NCI-H524 (cell line): ENCODE measurements at places on chromosomes 6 and 20.

- DNase-seq, result no peak
Measured at GRCh38 chr20:38344107-38344701, 2.1 kb upstream of the LBP start.

GRCh38 chr6:27422651-27423332 lies 34.2 kb downstream of the ZNF391 start:
- no peak for DNase-seq

DNA sequence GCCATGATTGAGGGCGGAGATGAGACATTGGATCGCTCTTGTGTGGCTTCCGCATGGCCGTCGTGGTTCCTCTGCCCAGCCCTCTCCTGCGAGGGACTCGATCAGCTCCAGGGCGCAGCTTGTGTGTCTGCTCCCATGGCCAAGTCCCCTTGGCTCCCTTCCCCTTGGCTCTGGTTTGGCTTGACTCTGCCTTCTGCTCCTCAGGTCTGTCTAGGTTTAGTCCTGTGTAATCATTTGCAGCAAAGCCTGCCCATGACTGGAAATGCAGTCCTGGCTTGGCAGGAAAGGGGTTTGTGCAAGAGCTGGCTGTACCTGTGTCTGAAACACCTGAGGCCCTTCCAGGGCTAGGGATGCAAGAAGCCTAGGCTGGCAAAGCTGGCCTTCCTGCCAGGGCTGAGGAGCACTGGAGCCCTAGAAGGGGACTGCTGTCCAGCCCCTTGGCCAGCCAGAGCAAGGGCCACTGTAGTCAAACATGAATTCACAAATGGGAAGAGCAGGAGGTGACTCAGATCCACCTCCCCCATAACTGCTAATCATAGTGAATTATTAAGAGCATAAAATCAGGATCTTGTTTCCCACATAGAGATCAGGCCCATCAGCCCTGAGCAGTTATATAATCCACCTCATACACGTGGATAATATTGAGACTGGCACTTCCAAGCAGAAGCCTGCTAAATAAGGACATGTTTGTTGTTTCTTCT lies 196.8 kb downstream of the FARS2 start:
- no peak for DNase-seq

DNA sequence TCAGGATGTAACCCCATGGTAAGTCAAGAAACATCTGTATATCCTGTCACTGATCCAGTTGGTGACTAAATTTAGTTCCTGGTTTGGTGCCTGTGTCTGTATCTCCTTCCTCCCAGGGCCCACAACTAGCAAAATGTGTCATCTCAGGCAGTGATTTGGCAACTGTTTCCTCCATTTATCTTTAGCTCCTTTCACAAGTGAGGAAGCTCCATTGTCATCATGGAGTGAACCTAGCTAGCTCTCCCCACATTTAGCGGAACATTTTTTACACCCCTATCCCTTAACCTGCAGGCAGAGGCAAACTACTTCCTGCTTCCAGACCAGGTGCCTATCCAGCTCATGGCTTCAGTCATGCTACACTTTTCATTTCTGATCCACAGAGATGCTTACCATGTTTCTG lies 99.5 kb downstream of the IPCEF1 start:
- DNase-seq, result no peak

DNA sequence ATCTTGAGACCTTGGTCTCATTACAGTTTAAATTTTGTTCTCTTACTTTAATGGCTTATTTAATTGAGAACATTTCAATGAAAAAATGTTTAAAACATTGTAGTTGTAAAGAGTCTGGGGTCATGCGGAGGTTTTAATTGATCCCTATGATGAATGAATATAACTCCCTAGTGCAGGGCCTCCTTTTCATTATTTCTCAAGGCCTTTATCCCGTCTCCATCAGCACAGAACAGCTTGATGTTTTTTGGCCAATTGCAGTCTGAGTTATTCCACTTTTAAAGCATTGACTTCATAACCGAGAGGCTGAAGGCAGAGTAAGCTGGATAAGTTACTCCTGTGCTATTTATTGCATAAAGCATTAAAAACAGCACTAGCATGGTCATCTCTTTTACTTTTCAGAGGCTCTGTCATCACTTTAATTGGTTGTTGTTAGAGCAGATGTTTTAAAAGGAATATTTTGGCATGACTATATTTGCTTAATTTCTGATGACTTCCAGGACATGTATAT lies 83.4 kb downstream of the DTD1 start:
- DNase-seq, result no peak
